ENCODE measurements at places on chromosomes 13 and 19.

GRCh38 chr13:77583581-77583980 is 48.1 kb downstream of the SCEL start:
- DNase-seq, result no peak

DNA sequence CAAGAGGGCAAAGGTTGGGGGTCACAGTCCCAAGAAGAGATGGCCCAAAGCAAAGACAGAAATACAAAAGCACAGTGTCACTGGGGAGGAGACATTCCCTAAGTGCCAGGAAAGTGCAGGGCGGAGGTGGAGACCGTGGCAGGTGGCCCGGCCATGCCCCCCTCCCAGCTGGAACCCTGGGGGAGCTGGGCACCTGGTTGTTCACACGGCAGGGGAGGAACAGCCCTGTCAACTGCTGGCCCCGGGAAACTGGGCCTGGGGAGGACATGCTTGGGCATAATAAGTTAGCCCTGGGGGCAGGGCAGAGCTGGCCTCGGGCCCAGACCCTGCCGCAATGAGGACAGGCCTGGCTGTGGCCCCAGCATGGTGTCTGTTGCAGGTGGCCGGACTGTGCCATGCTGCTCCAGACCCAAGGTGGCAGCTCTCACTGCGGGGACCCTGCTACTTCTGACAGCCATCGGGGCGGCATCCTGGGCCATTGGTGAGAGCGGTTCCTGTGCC is 7.4 kb downstream of the HPN start:
- DNase-seq, result no peak

GRCh38 chr13:90246005-90246404 is 1101.5 kb upstream of the MIR17HG start:
- DNase-seq, result no peak

GRCh38 chr13:50910485-50910805 is 854 bp downstream of the RNASEH2B start:
- DNase-seq, result no peak

- no peak for DNase-seq
These were observed 1.6 kb downstream of the MISP3 start for GRCh38 chr19:14073925-14074838.

DNA sequence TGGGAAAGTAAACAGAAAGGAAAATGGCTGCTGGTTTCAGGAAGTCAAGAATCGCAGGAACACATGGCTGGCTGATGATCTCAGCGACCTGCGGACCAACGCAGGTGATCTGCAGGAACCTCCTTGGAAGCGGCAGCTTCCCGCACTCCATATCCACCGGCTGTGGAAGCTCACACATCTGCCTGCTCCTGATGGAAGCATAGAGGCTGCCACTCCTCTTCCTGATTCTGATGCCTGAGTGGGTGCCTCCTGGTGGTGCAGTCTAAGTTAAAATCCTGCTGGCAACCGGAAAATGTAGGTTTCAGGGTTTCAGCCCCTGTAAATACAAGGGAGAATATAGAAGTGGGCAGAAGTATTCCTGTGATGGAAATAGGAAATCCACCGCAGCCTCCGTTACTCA is 75.5 kb downstream of the TNFSF13B start:
- no peak for DNase-seq

DNA sequence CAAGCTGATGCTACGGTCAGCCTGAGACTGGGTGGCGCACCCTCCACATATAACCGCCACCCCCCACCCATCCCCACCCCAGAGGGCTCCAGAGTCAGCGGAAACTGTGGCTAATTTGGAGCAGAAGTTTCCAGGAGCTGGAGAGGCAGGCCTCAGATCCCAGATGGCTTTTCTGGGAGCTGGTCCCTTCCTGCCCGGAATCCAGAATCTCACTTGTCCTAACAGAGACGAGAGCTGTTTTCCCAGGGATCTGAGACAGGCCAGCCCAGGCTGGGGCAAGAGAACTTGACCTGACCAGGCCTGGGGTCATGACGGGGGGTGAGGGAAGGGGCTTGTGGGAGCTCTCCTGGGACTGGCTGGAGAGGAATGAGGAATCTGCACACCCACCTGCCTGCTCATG is 6.5 kb downstream of the EPHX3 start:
- DNase-seq, result no peak

DNA sequence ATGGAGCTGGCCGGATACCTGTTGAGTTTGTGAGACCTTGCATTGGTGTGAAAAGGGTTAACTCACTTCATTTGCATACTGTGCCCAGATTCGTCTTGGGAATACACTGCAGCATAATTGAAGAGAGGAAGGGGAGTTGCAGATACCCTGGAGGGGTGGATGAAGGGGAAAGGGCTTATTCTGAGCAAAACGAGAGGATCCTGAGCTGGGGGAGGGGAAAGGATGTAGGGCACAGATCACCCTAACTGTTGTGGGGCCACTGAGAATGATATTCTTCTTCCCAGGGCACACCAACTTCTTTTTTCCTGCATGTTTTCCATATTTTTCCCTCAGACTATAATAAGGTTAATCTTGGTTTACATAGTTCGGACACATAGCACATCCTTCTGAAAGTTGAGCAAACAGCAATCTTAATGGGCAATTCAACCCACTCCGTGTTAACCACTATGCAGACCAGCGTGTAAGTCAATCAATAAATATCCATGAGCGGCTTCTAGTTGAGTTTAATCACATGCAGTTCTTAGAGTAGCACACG is 11.7 kb upstream of the PTPRS start:
- no peak for DNase-seq

- no peak for DNase-seq
These were observed 80.3 kb upstream of the MRI1 start for GRCh38 chr19:13684021-13684420.

DNA sequence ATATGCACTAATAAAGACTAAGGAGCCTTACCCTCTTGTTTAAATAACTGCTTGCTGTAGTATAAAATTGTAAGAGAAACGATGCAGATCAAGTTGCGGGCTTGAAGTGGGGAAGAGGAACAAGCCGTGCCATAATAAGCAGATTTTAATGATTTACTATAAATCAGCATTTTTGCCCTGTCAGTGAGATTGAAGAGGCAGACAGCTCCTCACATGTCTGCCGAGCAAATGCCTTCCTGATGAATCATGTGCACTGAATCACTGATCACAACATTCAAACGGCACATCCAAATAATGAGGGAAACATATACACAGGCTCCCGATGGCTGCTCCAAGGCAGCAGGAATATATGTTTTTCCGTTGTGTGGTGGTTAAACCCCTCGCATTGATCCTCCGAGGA is 282.9 kb downstream of the TSHZ3 start:
- no peak for DNase-seq

DNA sequence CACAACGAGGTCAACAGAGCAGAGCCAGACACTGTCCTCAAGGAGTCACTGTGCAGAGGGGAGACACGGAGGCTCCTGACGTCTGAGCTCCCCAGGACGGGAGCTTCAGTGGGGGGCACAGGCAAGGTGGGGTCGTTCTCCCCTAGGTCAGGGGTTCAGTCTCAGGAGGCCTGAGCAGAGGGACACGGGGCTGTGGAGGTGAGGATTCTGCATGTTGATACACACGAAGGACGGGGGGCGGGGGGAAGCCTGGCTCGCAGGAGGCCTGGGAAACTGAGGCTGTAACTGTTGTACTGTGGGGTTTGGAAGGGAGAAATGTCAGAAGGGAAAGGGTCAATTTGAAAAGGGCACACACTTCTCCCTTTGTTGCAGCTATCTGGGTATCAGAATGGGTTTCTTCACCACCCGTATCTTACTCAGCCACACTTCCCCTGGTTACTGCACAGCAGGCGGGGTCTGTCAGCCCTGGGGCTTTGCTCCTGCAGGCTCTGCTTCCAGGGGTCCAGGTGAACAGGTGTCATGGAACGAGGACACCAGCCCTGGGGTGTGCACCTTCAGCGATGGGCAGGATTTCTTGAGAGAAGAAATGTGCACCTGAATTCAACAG is 748 bp upstream of the SIGLEC8 start:
- no peak for DNase-seq

GRCh38 chr19:14615623-14616022 is 32.7 kb downstream of the CLEC17A start:
- no peak for DNase-seq

DNA sequence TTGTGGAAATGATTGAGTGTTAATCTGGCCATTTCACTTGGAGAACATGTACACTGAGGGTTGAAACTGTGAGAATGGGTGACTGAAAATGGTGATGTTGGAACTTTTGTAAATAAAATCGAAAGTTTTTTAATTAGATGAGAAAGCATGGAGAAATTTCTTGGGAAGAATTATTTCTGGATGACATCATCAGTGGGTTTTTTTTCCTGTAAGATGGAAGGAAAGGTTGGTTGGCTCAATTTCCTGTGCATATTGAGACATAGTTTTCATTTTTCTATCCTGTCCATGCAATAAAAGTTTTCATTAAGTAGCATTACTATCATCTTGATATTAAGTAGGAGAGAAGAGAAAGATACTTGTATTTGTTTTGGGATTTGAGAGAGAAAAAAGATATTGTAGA is 120.6 kb upstream of the HTR2A start:
- no peak for DNase-seq

- DNase-seq, result no peak
These were observed 7.9 kb downstream of the SLC25A23 start for GRCh38 chr19:6451583-6452222.

DNA sequence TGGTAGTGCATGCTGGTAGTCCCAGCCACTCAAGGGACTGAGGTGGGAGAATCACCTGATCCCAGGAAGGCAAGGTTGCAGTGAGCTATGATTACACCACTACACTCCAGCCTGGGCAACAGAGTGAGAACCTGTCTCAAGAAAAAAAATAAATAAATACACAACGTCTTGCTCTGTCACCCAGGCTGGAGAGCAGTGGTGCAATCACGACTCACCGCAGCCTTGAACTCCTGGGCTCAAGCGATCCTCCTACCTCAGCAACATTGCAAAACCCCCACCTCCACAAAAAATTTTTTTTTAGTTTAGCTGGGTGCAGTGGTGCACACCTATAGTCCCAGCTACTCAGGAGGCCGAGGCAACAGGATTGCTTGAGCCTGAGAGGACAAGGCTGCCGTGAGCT is 8.8 kb downstream of the TPM4 start:
- no peak for DNase-seq

DNA sequence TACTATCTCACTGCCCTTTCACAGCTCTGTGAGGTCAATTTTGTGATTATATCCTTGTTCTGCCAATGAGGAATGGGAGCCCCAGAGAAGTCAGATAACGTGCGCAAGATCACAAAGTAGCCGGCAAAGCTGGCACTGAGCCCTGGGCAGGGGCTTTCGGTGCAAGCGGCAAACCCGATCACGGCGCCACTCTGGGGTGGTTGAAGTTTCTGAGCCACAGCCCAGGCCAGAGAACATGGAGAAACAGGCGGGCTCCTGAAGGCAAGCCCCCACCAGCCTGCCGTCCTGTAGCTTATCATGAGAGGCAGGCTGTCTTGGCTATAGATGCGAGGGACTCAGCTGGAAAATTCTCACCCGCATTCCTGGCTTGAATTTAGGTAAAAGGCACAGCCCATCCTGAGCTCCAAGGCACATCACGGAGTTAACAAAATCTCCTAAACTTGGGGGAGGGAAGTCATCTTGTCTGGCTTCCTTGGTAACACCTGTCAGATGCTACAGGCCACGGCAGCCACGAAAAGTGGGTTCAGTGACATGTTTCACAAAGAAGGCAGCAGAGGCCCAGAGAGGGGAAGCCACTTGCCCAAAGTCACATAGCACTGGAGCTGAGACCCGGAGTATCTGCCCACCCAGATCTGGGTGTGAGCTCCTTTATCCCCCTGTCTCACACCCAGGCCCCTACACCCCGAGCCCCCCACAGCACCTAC is 12.5 kb downstream of the TNNT1 start:
- no peak for DNase-seq

- no peak for DNase-seq
These were observed 94.5 kb upstream of the GPR12 start for GRCh38 chr13:26855071-26855470.

GRCh38 chr13:95524264-95524901 is 28.1 kb upstream of the CLDN10 start:
- DNase-seq, result no peak

DNA sequence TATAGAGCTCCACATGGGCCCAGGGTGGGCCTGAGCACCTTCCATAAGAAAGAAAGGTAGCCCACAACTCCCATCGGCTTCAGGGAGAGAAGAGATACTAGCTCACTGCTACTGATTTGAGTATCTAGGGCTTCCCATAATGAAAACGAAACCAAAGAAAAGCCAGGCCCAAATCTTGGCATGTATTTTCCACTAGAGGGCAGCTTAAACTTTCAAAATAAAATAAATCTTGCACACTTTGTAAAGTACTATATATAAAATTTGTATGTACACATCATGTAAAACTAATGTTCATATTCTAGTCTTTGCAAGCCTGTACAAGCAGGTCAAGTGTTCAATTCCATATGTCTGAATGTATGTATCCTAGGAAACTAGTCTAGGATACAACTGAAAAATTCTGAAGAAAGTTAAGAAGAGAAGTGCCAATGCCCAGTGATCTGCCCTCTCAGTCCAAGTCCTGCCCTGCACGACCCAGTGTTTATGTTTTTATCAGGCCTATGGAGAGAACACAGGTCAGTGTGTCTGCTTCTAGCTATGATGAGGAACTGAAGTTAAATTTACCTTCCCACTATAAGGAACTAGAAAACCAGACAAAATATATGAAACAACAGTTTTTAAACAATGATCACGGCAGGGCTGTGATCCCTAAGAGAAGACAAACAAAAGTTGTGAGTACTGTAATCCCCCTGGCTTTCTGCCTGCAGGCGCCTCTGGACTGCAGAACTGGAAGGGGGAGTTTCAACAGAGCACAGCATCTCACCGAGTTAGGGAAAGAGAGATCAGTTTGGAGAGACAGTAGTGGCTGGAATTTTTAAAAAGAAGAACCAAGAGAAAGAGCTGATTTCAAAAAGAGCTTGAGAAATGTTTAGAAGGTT is 475.7 kb downstream of the UQCRFS1 start:
- DNase-seq, result no peak

- DNase-seq, result no peak
These were observed 1.3 kb downstream of the IZUMO1 start for GRCh38 chr19:48745208-48745995.

GRCh38 chr19:3057275-3057714 is 5.0 kb downstream of the TLE5 start:
- DNase-seq, result no peak

DNA sequence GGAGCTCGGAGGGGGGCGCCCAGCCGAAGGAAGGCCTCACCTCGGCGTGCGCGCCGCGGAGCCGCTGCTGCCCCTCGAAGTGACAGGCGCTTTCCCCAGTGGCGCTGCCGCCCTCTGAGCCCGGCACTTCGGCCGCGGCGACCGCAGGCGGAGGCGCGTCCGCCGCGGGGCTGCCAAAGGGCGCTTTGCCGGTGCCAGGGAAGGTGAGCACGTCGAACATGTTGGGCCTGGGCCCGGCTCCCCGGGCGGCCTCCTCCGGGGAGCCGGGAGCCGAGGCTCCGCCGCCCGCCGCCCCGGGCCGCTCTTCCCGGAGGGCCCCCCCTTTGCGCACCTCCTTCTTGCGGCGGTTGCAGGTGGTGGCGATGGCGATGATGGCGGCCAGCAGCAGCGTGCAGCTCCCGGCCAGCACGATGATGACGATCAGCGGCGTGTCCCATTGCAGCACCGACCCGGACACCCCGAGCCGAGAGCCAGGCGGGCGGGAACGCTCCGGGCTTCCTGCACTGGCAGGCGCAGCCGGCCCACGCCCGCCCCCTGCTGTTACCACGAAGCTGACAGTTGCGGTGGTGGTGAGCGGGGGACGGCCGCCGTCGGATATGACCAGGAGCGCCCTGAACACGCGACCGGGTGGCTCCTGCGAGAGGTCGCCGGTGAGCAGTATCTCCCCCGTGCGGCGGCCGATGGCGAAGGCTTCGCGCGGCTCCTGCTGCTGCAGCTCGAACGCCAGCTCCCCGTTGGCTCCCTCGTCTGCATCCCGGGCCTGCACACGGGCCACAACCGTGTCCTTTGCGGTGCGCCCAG is 2.5 kb downstream of the PCDH8 start:
- DNase-seq, result no peak

- no peak for DNase-seq
These were observed 12.2 kb upstream of the ZNF536 start for GRCh38 chr19:30359936-30360335.

All from activated CD4-positive, CD25-positive, alpha-beta regulatory T cell (primary cell).